ENCODE measurements at places on chromosomes 1 and 21.

GRCh38 chr1:9453375-9453774 is 85.9 kb upstream of the SLC25A33 start:
- no peak for DNase-seq

GRCh38 chr1:179825798-179826460 is 51.7 kb downstream of the TOR1AIP2 start:
- no peak for DNase-seq

- no peak for DNase-seq
Observed at GRCh38 chr1:20386323-20387081, 95.8 kb downstream of the VWA5B1 start.

GRCh38 chr21:16419188-16419921 is 689.6 kb downstream of the USP25 start:
- DNase-seq = no peak

DNA sequence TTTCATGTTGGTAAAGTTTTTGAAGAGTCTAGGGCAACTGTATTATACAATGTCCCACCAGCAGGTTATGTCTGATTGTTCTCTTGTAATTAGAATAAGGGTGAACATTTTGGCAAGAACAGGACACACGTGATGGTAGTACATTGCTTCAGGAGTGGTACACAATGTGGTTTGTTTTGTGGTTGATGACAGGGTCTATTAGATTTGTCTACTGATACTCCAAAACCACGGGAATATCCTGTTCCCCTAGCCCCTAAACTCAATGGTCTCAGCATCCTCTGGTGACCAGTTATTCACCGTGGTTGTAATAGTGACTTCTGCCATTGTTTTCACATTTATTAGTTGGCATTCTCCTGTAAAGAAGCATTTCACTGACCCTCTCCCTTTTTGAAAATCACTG is 22.1 kb upstream of the ACTA1 start:
- no peak for DNase-seq

DNA sequence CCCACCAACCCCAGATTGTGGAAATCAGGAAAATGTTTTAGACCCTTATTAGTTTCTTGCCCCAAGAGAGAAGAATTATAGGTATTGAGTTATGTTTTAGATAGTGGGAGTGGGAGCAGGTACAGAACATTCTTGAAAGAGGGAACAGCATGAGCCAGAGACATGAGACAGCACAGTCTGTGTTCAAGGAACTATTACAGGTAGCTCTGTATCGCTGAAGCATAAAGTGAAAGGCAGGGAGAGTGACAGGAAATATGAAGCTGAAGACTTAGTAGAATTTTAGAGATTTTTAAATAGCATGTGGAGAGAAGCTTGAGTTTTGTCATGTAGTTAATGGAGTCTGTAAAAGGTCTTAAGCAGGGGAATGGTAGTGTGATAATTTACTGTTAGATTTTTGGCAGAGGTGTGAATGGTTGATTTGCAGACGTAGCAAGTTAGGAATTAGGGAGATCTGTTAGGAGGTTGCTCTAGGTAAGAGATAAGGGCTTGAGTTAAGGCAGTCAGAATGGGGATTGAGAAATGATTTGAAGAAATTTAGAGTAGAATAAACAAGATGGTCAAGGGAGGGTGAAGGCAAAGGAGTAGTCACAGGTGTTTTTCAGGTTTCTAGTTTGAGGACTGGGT is 11.6 kb downstream of the SUCO start:
- DNase-seq = no peak

GRCh38 chr21:26840912-26841311 is 4.3 kb downstream of the ADAMTS1 start:
- no peak for DNase-seq

DNA sequence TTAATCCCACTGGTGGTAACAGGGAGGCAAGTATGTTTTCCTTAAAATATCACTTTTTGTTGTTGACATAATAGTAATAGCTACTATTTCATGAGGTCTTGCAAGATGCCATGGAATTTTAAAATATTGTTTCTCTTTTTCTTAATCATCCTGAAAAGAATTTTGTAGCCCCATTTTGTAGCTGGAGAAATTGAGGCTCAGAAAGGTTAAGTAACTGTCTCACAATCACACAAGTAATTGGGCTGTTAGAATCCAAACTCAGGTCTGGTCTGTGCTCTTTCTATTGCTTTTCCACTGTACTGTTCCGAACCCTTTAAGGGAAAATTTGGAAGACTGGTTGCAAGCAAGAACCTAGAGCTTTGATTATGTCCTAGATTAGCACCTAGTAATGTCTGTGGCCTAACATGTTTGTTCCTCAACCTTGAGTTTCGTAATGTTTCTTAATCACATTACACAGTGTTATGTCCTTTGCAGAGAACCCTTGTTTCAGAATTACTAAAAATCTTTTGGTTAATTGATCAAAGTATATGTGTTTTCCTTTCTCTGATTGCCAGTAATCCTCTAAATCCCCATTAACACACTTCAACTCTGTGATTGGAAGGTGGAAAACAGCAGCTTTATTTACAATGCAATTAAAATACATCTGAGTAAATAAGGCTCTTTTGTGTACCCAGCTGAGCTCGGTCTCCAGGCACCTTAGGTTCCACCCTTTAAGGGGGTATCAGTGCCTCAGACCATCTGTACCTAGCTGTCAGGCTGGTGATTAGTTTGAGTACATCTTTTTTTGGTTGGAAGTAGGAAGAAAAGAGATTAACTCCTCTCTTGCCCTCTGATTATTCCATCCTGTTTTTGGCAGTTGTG is 10.4 kb downstream of the LRRC42 start:
- no peak for DNase-seq

DNA sequence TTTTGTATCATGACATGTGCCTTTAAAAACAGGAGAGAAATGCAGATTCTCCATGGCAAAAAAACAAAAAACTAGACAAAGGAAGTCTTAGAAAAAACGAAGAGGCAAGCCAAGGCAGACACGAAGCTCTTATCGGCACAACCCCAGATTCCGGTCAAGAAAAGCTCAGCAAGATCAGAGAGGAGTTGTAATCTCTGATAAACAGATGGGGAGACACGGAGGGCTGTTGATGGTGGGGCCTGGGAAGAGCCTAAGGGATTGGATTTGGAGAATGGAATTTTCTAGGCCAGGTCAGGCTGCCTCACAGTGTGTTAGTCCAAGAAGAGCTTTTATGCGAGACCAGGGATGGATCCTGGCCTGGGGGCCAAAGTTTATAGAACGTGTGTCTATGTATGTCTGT is 96.2 kb upstream of the AKT3 start:
- no peak for DNase-seq

- no peak for DNase-seq
Observed at GRCh38 chr21:41446586-41446985, 20.5 kb downstream of the MX1 start.

DNA sequence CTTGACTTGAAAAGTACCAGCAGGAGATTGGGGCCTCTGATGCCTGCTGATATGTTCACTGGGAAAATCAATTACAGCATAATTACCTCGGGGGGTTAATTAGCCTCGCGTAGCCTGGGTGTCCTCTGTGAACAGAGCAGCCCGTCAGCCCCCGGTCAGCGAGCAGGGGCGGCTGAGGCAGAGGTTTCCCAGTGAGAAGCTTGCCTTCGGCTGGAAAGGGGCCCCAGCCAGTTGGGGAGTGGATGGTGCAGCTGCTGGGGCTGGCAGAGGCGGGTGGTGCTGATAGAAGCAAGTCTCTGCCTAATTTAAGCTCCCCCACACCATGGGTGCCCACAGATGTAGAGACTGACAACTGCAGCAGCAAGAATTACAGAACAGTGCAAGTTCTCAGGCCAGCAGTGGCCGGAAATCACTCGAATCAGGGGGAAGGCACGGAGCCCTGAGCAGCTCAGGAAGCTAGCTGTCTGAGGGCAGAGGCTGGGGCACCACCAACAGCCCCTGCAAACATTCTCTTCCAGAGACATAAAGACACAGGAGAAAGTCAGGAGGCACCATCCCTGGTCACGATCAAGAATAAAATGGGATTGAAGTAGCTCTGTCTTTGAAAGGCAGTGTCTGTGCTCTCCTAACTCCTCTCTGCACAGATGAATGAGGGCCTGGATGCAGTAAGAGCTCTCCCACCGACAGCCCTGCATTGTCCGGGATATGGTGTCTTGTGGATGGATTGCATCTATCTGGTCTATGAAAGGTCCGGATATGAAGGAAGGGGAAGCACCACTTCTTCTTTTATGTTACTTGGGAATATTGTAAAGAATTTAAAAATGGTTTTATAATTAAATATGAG is 166.5 kb upstream of the CD34 start:
- peak; percentile 11 for DNase-seq

DNA sequence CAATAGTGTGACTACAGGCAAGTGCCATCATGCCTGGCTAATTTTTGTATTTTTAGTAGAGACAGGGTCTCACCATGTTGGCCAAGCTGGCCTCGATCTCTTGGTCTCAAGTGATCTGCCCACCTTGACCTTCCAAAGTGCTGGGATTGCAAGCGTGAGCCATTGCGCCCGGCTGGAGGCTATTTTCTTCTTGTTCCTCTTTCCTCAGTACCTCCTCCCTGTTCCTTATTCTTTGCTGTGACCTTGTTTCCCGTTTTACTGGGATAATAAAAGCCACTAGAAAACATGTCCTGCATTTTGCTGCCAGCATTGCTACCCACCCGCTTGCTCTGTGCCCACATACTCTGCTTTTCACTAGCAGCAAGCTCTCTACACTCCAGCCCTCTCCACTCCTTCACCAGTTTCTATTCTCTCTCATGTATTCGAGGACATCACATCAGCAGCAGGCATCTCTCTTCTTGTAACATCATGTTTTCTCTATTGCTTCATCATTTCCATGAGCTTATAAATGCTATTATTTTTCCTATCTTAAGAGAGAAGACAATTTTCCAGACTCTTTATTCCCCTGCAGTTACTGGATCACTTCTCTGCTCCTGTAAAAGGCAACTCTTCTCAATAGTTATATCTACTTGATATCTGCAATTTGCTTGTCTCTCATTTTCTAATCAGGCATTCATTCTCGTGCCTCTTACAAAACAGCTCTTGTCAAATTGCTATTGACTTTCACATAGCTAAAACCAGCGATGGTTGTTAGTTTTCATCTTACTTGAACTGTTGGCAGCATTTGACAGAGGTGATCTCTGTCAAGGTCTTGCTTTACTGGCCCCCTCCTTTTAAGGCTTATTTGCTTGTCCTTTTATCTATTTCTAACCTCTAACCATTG is 34.5 kb upstream of the C21orf91 start:
- DNase-seq = no peak

- no peak for DNase-seq
Observed at GRCh38 chr1:30385246-30385995, 338.0 kb downstream of the MATN1 start.

DNA sequence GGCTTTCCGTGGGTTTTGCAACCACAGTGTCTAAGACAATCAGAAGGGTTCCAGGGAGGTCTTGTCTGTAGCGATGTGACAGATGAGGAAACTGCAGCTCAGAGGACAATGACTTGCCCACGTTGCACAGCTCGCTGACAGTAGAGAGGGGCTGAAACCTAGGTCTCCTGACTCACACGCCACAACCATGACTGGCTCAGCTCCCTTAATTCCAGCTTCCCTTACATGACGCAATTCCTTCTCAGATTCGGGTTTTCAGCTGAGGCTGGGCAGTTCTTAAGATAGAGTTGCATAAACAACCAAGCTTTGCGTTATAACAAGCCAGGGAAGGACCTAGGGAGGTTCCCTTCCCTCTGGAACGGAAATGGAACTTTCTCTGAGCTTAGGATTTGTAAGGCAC is 36.3 kb downstream of the DHCR24 start:
- no peak for DNase-seq

DNA sequence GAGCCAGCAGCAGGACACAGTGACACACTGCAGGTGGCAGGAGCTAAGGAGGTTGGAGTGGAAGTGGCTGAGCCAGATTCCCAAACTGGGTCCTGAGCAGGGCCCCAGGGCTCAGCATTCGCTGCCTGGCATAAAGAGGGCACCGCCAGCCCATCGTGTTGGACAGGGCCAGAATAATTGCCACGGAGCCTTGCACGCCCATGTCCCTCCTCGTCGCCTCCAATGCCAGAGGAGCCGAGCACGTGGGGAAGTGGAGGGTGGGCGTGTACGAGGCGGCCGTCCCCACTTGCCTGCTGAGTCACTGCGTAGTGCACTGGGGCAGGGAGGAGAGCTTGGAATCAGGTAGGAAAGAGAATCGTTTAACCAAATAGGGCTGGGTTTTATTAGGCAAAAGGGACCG is 26.1 kb upstream of the LRRC47 start:
- no peak for DNase-seq

- DNase-seq = peak; percentile 6
Observed at GRCh38 chr1:193070386-193070753, 11.0 kb downstream of the RO60 start.

GRCh38 chr1:40980453-40981121 is 1.1 kb downstream of the CTPS1 start:
- DNase-seq = peak; percentile 25

DNA sequence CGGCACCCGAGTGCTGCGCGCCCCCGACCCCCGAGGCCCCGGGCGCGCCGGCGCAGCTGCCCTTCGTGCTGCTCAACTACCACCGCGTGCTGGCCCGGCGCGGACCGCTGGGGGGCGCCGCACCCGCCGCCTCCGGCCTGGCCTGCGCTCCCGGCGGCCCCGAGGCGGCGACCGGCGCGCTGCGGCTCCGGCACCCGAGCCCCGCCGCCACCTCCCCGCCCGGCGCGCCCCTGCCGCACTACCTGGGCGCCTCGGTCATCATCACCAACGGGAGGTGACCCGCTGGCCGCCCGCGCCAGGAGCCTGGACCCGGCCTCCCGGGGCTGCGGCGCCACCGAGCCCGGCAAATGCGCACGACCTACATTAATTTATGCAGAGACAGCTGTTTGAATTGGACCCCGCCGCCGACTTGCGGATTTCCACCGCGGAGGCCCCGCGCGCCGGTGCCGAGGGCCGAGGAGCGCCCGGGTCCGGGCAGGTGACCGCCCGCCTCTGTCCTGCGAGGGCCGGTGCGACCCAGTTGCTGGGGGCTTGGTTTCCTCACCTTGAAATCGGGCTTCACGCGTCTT is 49.0 kb downstream of the SIM2 start:
- no peak for DNase-seq

DNA sequence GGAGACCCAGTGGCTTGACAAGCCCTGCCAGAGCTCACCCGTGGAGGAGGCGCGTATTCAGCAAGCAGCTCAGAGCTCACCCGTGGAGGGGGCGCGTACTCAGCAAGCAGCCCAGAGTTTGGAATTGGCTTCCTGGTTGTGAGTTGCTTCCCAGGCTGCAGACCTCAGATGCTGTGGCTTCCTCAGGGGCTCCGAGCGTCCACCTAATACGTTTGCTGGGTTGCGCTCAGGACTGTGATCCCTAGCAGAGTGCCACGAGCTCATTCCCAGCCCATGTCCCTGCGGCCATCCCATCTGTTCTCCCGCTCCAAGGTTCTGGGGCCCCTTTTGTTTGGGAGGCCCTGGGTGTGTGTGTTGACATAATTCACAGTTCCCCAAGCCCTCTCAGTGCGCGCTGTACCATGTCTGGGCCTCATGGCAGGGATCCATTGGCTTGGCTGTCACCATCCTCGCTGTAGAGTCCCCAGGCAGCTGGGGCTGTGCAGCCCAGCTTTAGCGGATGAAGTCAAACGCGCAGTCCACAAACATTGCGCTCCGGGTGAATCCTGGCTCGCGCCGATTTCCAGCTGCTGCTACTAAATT is 3.6 kb downstream of the AJAP1 start:
- DNase-seq = no peak

DNA sequence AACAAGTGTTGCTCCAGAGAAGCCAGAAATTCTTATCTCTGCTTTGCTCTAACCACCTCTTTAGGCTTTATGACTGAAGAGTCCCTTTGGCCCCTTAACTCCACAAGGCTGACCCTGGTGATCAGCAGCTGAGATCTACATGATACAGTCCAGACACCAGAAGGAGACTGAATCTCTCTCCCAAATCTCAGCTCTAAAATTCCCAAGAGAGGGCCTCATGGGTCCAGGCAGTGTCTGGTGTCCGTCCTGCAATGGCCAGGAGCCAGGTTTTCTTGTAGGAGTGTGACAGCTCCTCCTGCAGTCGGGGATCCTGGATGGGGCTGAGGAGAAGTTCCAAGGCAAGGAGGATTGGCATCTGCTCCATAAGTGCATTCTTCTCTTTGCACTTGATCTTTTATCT is 35.3 kb downstream of the L1TD1 start:
- no peak for DNase-seq
